Suprapubic skin (tissue), 4 donors: ENCODE measurements at places on chromosomes 2 and 18. TPM values are rescaled to one million over a fixed set of nuclear protein-coding genes. Genes with fewer than 3 reads are reported as not detected.

The ZNF892 gene
- 1.6 TPM for total RNA-seq

DNA sequence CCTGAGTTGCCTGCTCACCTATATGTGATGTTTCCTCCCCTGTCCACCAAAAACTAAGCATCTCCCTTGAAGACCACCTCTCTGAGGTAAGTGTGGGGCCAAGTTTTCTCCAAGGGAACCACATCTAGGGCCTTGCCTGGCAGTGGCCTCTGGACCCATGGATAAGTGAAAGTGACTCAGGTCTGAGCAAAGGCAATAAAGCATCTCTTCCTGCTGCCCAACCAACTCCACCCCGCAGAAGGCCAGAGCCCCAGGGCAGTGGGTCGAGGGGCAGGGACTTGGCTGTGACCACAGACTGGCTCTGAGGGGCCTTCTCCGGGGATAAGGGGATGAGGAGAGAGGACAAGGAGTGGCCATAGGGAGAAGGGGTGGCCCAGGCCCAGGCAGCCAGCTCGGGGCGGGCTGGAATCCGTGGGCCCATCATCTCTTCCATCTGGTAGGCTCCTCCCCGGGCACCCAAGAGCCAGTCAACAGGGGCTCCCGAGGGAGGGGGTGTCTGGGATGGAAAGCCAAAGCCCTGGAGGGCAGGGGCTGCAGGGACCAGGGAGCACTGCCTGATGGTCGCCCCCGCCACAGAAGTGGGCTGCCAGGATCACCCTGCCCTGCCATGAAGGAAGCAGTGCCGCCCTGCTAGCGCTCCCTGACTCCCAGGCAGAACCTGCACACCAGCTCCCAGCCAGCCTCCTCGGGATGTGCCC is 33.4 kb downstream of the EMX1 start:
- H3K4me1 ChIP-seq = no peaks in the 10 kb centered on the region
- no peak for DNase-seq
- H3K4me3 ChIP-seq = no peak overlapping the region
- H3K36me3 ChIP-seq = peaks cover 3% of the 10 kb centered on the region
- H3K27ac ChIP-seq = no peak overlapping the region

The CHRND gene
- not detected for total RNA-seq

The ITGA4 gene
- 14.1 TPM for total RNA-seq

The EFR3B gene
- 1.1 TPM for total RNA-seq

DNA sequence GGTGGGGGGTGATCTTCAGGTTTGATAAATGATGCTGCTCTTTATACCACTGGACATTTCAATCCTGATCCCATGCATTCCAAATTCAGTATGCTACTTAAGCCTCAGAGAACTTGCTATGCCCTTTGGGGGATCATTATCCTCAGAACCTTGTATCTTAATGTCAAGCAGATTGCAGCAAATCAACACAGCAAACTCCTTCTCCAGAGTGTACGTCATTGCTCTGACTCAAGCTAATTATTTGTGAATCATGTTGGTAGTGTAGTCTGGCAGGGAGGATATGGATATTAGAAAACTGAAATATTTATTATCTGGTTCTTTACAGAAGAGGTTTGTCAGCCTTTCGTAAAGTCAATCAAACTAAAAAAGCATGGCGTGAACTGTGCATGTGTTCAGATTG is 562.5 kb upstream of the FAM98A start:
- no peak overlapping the region for H3K4me3 ChIP-seq
- H3K27ac ChIP-seq = no peak overlapping the region
- H3K27me3 ChIP-seq = no peaks in the 10 kb centered on the region
- no peak for DNase-seq

- peaks cover 18% of the 10 kb centered on the region for H3K4me1 ChIP-seq
- no peak overlapping the region for H3K27ac ChIP-seq
- no peak for DNase-seq
These were observed 76.9 kb upstream of the YWHAQ start for GRCh38 chr2:9707611-9708160.

- H3K4me3 ChIP-seq = no peak overlapping the region
- H3K36me3 ChIP-seq = no peaks in the 10 kb centered on the region
These were observed 378.4 kb downstream of the RND3 start for GRCh38 chr2:150109028-150109427.

DNA sequence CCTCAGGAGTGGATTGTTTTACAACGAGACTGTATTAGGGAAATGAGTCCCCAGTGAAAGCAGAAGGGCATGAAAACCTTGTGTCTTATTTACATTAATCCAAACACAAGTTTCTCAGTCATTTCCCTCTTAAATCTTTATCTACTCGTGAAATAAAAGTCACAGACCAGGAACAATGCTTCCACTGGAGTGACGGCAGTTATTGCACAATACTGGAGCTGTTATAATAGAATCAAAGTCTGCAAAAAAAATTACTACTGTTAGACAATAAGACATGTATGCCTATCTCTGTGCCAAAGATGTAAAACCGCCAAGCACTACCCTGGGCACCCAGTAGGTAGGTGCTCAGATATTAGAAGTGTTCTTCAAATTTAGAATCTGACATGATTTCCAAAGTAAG is 375.5 kb downstream of the ZNF521 start:
- no peaks in the 10 kb centered on the region for H3K4me1 ChIP-seq
- no peak overlapping the region for H3K27ac ChIP-seq
- H3K4me3 ChIP-seq = no peak overlapping the region
- no peaks in the 10 kb centered on the region for H3K27me3 ChIP-seq
- no peaks in the 10 kb centered on the region for H3K36me3 ChIP-seq
- DNase-seq = no peak

DNA sequence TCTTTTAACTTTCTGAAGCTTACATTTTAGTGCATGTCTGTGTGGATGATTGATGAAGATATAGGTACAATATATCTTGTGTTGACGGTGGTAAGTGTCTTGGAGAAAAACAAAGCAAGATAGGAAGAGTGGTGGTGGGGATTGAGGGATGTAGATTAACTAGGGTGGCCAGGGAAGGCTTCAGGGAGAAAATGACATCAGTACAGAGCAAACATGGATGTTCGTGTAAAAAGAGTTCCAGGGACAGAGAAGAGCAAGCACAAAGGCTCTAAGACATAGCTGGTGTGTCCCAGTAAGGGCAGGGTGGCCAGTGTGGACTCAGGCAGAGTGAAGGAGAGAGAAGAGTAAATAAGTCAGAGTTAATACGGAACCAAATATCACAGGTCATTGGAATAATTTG is 2.7 kb upstream of the CERS6 start:
- H3K27me3 ChIP-seq = no peaks in the 10 kb centered on the region
- H3K4me3 ChIP-seq = no peak overlapping the region
- H3K27ac ChIP-seq = no peak overlapping the region
- H3K4me1 ChIP-seq = peaks cover 10% of the 10 kb centered on the region

DNA sequence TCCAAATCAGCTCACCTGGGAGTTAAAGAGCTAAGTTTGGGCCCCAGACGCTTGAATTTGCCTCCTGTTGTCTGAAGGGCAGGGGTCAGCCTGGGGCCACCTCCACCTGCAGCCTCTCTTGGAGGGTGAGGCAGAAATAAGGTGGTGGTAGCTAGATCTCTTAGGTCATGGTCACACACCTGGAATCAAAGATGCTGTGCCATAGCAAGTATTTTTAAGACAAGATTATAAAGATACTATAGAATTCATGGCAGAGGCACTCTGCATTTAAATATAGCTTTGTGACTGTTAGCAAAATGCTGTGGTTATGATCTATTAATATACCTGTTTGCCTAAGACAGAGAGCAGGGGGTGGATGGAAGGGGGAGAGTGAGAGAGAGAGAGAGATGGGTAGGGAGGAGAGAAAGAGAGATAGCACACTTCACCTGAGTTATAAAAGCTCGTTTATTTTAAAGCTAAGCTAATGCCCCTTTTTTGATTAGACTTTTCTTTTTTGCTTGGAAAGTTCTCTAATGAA is 242.7 kb downstream of the TMEM182 start:
- no peak overlapping the region for H3K4me3 ChIP-seq
- no peaks in the 10 kb centered on the region for H3K27me3 ChIP-seq
- DNase-seq = no peak
- H3K4me1 ChIP-seq = no peaks in the 10 kb centered on the region
- H3K27ac ChIP-seq = no peak overlapping the region

- H3K4me3 ChIP-seq = no peak overlapping the region
- H3K4me1 ChIP-seq = no peaks in the 10 kb centered on the region
- no peak for DNase-seq
- H3K36me3 ChIP-seq = no peaks in the 10 kb centered on the region
- no peak overlapping the region for H3K27ac ChIP-seq
These were observed 29.4 kb downstream of the PDCL3 start for GRCh38 chr2:100592226-100592625.

DNA sequence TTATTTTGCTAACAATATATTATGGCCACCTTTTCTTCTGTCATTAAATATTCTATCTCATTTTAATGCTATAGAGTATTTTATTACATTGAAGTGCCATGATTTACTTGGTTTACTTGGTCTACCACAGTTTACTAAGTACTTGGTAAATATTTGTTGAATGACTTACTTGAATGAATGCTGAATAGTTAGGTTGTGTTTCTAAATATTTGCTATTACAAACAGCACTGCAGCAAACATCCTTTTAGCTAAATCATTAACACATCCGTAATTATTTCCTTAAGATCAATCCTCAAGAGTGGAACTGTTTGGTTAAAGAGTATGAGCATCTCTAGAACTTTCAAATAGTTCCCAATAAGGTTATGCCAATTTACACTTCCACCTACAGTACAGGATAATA is 318.7 kb downstream of the MYCN start:
- H3K27ac ChIP-seq = no peak overlapping the region
- H3K4me3 ChIP-seq = no peak overlapping the region
- no peaks in the 10 kb centered on the region for H3K36me3 ChIP-seq

GRCh38 chr2:185859506-185859905 is 120.9 kb downstream of the FSIP2 start:
- no peaks in the 10 kb centered on the region for H3K27me3 ChIP-seq
- H3K27ac ChIP-seq = no peak overlapping the region
- no peaks in the 10 kb centered on the region for H3K4me1 ChIP-seq
- no peaks in the 10 kb centered on the region for H3K36me3 ChIP-seq
- no peak for DNase-seq
- no peak overlapping the region for H3K4me3 ChIP-seq

DNA sequence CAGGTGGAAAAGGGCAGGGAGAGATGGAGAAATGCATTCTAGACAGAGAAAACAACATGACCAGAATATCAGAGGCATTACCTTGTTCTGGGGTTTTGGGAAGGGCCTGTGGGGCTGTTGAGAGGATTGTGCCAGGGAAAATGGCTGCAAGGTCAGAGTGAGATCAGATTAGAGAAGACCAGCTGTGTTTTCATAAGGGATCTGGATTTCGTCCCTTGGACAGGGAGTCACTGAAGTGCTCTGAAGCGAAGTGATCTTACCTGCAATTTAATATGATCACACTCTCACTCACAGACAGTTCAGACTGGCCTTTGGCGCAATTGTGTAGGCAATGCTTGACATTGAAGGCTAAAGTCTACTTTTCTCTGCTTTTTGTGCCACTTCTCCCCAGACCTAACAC is 20.3 kb upstream of the REG3G start:
- H3K36me3 ChIP-seq = no peaks in the 10 kb centered on the region
- H3K27ac ChIP-seq = no peak overlapping the region
- DNase-seq = no peak

DNA sequence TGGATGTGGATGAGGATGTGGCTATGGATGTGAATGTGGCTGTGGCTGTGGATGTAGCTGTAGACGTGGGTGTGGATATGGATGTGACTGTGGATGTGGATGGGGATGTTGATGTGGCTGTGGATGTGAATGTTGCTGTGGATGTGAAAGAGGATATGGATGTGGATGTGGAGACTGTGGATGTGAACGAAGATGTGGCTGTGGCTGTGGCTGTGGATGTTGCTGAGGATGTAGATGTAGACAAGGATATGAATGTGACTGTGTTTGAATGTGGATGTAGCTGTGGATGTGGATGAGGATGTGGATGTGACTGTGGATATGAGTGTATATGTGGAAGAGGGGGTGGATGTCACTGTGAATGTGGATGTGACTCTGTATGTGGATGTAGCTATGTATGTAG is 884.6 kb upstream of the CHAC2 start:
- H3K4me1 ChIP-seq = no peaks in the 10 kb centered on the region
- H3K27me3 ChIP-seq = no peaks in the 10 kb centered on the region
- no peak overlapping the region for H3K4me3 ChIP-seq
- no peak for DNase-seq
- H3K27ac ChIP-seq = no peak overlapping the region
- H3K36me3 ChIP-seq = no peaks in the 10 kb centered on the region

DNA sequence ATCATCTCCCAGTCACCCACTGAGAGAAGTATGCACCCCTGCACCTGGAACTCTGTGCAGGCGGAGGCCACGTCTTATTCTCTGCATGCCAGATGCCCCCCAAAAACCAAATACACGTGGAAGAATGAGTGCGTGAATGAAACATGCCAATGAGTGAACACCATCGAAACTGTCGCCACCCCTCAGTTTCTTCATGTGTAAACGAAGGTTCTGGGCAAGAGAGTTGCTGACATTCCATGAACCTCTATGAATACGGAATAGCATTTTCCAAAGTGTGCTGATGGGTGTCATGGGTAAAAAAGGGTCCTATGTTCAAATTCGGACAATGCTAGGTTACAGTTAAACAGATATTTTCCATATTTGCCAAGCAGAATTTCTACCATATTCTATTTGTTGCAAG is 19.8 kb downstream of the FER1L5 start:
- no peak overlapping the region for H3K27ac ChIP-seq
- H3K36me3 ChIP-seq = no peaks in the 10 kb centered on the region
- no peaks in the 10 kb centered on the region for H3K27me3 ChIP-seq

- no peaks in the 10 kb centered on the region for H3K36me3 ChIP-seq
- no peaks in the 10 kb centered on the region for H3K4me1 ChIP-seq
- H3K4me3 ChIP-seq = no peak overlapping the region
- no peak for DNase-seq
- H3K27me3 ChIP-seq = no peaks in the 10 kb centered on the region
- H3K27ac ChIP-seq = no peak overlapping the region
These were observed 361.6 kb upstream of the TFPI start for GRCh38 chr2:187915810-187916209.

The PTGR3 gene
- total RNA-seq = 15.6 TPM

The HTRA2 gene
- 26.7 TPM for total RNA-seq

The SERPINB11 gene
- total RNA-seq = not detected

GRCh38 chr2:218927876-218928275 is 31.6 kb upstream of the CDK5R2 start:
- no peak overlapping the region for H3K27ac ChIP-seq
- H3K4me1 ChIP-seq = no peaks in the 10 kb centered on the region
- no peak overlapping the region for H3K4me3 ChIP-seq
- DNase-seq = no peak

The MC5R gene
- 0.26 TPM for total RNA-seq

GRCh38 chr2:10520926-10521325 is 72.8 kb upstream of the ODC1 start:
- no peaks in the 10 kb centered on the region for H3K27me3 ChIP-seq
- no peak overlapping the region for H3K27ac ChIP-seq
- no peak overlapping the region for H3K4me3 ChIP-seq
- DNase-seq = no peak
- H3K4me1 ChIP-seq = no peaks in the 10 kb centered on the region
- H3K36me3 ChIP-seq = no peaks in the 10 kb centered on the region

- H3K27me3 ChIP-seq = no peaks in the 10 kb centered on the region
- no peak overlapping the region for H3K27ac ChIP-seq
- DNase-seq = no peak
- H3K36me3 ChIP-seq = no peaks in the 10 kb centered on the region
- H3K4me1 ChIP-seq = no peaks in the 10 kb centered on the region
- no peak overlapping the region for H3K4me3 ChIP-seq
These were observed 21.2 kb upstream of the ME2 start for GRCh38 chr18:50857694-50858093.
